Dermis microvascular lymphatic vessel endothelial cell (primary cell): ENCODE measurements at places on chromosomes 5 and 9. TPM values are rescaled to one million over a fixed set of nuclear protein-coding genes. Genes with fewer than 3 reads are reported as not detected.

CER1 gene
- not detected in 2 replicates for total RNA-seq

- DNase-seq, result peak; percentile 56
These were observed 43.0 kb upstream of the GNAQ start for GRCh38 chr9:78074385-78075291.

- no peak for DNase-seq
These were observed 28.2 kb downstream of the LPCAT1 start for GRCh38 chr5:1495525-1495897.

SLC6A19 gene
- not detected in 2 replicates for total RNA-seq

GRCh38 chr9:14783358-14783757, 60.8 kb upstream of the CER1 start:
- DNase-seq, result no peak

BTNL8 gene
- 0.13 TPM in 1 of 2 replicates, not detected in the other for total RNA-seq

DNA sequence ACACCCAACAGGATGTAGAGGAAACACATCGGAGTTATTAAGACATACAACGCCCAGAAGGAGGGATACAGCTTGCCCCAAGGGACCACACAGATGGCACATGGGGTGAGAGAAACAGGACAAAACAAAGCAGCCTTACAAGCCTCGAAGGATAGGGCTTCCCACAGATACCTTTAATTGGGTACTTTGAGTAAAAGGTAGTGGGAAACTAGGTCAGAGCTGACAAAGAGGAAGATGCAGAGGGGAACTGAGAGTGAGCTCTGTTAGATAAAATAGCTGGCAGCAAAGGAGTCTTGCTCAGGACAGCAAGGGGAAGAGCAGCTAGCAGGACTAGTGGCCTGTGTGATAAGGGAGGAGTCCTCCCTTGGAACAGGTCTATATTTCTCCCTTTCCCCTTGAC, 48.2 kb downstream of the OTP start:
- DNase-seq, result no peak

PPP2R2B gene
- total RNA-seq, result not detected in 2 replicates

GRCh38 chr5:100546001-100546400, 10.8 kb downstream of the FAM174A start:
- no peak for DNase-seq

GRCh38 chr9:12554636-12555035, 138.5 kb upstream of the TYRP1 start:
- peak; percentile 2 for DNase-seq

GRCh38 chr5:57482671-57483106, at the start of gene ACTBL2:
Gene ACTBL2, minus strand, starts transcription at chr5:57482811. Its CDS starts 104 bp downstream, at chr5:57482707.
- DNase-seq, result no peak

DNA sequence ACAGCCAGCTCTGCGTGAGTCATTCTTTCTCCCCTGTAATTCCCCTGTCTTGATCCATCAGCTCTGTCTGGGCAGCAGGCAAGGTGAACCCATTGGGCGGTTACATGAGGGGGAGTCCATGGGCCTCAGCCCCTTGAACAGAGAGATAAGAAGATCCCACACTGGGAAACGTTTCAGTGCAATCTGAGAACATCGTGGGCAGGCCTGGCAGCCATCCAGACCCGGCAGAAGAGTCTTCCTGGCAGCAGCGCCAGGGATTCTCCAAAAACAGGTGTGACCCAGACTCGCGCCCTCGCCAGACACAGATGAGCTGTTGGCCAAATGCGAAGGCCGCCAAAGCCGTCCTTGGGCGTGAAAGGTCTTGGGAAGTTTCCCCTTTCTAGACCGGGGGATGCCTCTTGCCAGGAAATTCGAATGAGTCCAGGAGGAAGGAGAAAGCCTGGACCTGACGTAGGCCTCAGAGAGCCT, 6.4 kb upstream of the SLC12A7 start:
- DNase-seq, result no peak

AMACR gene
- 6.9 and 10.5 TPM in 2 replicates for total RNA-seq

DNA sequence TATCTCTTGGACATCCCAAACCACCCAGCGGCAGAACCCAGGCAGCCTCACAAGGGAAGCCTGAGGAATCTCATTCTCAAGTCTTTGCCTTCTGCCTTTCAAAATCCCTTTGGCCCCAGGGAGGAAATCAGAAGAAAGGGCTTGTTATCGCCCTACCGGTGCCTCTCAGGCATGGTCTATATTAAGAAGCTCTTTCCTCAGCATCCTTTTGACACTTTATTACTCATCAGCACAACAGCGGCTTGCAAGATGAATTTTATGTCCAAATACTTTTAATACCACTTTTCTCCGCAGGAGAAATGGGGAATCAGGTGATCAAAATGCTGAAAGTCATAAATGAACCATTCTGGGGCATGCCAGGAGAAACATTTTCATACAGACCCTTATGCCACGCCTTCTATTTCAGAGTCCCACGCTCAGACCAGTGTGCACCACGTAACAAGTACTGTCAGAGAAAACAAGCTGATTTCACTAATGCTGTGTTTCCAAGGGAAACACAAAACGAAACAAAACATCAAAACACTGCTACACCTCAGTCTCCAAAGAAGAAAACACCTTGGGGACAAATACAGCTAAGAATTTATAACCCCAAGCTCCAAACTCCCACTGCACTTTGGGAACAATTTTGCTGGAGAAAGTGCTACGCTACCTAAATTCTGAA, 30.0 kb downstream of the RAPGEF1 start:
- peak; percentile 70 for DNase-seq

DNA sequence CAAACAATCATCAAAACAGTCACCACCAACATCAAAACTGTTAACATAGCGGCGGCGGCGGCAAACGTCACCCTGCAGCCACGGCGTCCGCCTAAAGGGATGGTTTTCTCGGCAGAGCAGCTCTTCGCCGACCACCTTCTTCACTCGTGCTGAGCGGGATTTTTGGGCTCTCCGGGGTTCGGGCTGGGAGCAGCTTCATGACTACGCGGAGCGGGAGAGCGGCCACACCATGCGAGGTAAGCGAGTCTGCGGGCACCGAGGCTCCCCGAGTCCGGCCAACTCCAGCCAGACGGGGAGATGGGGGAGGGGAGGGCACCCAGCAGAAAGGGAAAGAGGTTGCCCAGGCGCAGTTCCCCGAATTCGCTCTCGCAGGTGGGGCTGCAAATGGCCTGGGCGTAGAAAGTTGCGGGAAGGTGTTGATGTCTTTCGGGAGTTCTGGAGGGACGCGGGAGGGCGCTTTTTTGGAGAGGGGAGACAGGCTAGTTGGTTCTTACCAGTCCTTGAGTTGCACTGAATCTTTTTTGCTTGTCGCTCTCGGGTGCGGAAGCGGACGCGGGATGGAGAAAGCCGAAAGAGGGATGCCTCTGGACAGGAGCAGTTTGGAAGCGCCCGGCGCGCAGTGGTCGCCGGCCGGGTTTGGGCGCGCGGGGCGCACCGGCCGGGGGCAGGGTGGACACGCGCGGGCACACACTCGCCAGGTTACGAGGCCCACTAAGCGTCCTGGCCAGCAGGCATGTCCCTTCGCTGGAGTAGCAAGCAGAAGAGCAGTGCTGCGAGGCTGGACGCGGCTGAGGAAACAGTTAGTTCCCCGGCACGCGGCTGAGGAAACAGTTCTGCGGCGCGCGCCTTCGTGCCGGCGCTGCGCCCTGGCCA, 849 bp downstream of the RORB start:
- DNase-seq, result peak; percentile 9

GRCh38 chr9:128084746-128085145, 16.7 kb downstream of the SLC25A25 start:
- DNase-seq, result no peak

RGMB gene
- total RNA-seq, result 6.8 and 12.3 TPM in 2 replicates

TRIM14 gene
- total RNA-seq, result 1.9 and 2.4 TPM in 2 replicates

GRCh38 chr9:72150661-72151060, 1.4 kb downstream of the GDA start:
- DNase-seq, result no peak

DNA sequence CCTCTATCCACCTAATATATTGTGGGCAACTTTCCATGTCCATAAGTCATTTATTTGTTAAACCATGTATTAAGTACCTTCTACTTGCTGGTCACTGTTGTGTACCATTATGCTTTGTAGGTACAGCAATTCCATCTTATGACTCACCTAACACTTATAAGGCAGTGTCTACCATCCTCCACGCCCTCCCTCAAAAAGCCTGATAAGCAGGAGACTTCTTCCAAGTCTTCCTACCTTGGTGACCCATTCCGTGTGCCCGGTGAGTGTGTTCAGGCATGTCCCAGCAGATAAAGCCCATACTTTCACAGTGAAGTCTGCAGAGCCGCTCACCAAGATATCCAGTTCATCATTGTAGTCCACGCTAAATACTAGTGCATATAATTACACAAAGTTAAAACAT, 17.4 kb downstream of the FBXW2 start:
- DNase-seq, result no peak

DNA sequence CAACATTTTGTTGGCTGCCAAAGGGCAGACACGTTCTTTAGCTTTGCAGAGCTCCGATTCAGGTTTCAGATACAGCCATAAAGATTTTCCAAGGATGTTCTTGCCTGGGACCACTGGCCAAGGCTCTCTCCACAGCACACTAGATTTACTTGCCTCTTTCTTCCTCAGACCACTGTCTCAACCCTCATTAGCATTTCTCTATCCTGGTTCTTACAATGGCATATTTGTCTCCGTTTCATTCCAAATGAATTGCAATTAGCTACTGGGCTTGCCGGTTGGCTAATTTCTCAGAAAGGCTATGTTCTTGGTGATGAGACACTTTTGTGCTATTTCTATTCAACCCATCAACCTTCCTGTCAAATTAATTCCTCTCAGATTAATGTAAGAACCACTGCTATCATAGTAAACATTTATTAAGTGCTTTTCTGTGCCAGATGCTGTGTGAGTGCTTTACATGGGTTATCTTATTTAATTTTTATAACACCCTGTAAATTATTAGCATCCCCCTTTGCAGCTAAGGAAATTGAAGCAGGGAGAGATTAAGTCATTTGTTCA, 118.4 kb upstream of the NR3C1 start:
- no peak for DNase-seq

PCDHGA2 gene
- total RNA-seq, result 0.39 and 1.1 TPM in 2 replicates

- DNase-seq, result no peak
These were observed 107.2 kb upstream of the RAD23B start for GRCh38 chr9:107175816-107176435.

DNA sequence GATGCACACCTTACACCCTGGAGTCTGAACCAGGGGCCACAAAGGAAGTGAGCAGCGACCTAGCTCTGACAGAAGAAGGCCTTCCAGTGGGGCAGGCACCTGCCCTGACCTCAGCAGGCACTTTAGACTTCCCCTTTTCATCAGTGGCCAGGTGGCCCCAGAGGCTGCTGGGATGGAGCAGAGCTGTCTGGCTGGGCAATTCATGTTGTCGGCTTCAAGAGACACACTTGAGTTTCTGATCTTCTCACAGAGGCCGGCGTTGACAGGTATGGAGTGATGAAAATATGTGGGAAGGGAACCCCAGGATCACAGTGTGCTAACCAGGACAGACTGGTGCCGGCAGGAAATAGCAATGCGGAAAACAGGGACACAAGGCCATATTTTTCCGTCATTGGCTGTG, 375.5 kb downstream of the CTNND2 start:
- no peak for DNase-seq

DNA sequence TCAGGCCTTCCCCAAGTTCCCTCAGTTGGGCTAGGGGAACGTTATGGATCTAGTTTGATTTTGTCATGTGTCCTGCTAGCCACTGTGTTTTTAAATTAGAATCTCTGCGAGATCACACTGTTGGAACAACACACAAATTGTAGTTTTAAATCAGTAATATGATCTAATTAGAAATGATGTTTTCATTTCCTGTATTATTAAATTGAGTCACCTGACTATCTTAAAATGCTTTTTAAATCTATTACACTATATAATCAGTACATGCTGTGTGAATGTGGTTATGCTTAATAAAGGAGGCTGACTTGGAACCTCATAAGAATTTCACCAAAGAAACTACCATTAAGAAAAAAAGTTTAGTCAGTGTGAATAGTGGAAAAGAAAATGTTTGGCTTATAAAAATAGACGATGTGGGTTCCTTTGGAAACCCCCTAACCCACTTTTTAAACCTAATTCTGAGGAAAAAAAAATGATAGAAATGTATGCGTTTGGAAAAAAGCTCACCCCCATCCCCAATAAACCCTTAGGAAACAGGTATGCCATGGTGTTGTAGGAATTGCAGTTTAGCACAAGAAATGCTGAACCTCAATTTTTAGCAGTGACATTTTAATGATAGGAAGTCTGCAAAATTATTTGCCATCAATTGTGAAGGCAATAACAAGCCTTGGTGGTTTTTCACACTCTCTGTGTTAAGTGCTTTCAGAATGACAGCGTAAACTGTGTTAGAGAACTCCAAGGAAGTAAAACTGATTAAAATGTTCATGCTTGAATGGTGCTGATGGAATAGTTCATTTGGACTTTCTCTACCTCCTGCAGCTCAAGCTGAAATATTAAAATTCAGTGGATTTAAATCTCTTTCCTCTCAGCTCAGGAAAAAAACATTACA, 59.0 kb downstream of the TLE4 start:
- DNase-seq, result no peak

GRCh38 chr5:38529955-38530646, 26.3 kb downstream of the LIFR start:
- DNase-seq, result no peak

- no peak for DNase-seq
These were observed 102.7 kb upstream of the TAF11L2 start for GRCh38 chr5:17395106-17395880.

DNA sequence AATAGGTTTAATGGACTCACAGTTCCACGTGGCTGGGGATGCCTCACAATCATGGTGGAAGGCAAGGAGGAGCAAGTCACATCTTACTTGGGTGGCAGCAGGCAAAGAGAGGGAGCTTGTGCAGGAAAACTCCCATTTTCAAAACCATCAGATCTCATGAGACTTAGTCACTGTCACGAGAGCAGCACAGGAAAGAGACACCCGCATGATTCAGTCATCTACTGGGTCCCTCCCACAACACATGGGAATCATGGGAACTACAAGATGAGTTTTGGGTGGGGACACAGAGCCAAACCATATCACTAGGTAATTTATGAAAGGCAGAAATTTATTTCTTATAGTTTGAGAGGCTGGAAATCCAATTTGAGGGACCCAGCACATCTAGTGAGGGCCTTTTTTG, 40.0 kb downstream of the MTREX start:
- DNase-seq, result no peak

DNA sequence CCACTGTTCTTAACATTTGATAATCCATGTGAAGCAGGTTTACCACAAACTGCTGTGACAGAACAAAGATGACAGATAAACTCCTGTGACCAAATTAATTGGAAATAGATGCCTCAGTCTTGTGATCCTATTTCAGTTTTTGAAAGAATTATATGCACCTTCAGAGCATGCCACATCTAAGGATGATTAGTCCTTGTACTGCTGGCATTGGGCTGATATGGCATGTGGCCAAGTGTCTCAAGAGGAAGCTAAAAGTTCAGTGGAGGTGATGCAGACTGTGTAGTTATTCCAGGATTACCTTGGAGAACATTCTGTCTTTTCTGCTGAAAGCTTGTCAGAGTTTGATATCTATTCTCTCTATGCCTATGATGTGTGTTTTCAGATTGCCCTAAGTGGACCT, 314.4 kb upstream of the EFNA5 start:
- no peak for DNase-seq
